ENCODE measurements at places on chromosomes 11 and 22.

DNA sequence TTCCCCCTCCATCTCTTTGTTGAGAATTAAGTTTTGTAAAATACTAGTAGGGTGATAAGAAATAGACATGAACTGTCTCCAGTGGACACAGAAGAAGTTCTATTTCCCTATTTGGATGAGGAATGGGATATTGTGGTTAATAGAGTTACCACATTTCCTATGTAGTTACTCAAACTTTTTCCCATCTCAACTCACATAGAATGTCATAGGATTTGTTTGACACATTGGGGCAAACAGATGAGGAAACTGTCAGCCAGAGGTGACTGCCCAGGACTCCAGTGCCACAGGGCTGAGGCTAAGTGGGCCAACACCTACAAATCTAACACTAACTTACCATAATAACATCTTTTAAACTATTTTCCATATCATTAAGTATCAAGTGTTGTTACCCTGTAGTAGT, 58.3 kb downstream of the CCDC83 start:
- no peak for DNase-seq

GRCh38 chr22:50298937-50299784, 8.3 kb downstream of the PLXNB2 start:
- no peak for DNase-seq

DNA sequence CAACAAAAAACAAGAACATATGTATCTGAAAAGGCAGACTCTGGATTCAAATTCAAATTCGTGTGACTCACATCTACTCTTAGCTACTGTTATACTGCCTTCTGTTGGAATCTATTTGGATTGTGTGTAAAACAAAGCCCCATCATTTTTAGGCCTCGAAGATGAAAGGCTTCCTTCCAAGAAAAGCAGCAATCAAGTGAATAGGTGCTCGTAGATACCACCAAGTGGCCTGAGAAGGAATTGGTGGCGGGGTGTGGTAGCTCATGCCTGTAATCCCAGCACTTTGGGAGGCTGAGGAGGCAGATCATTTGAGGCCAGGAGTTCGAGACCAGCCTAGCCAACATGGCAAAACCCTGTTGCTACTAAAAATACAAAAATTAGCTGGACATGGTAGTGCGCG, 4.2 kb downstream of the GRAMD1B start:
- DNase-seq: peak; percentile 35

- no peak for DNase-seq
Measured at GRCh38 chr11:15873501-15873900, 482.8 kb downstream of the SOX6 start.

- no peak for DNase-seq
Measured at GRCh38 chr11:58888579-58888978, 44.1 kb upstream of the GLYATL2 start.

GRCh38 chr11:64234647-64235379, 429 bp downstream of the VEGFB start:
- DNase-seq: peak; percentile 19

- DNase-seq: no peak
Measured at GRCh38 chr11:1997755-1998154, at the start of gene H19. Gene H19, minus strand, starts transcription at chr11:1997842.

- DNase-seq: peak; percentile 47
Measured at GRCh38 chr11:64890522-64890939, 12.1 kb upstream of the EHD1 start.

DNA sequence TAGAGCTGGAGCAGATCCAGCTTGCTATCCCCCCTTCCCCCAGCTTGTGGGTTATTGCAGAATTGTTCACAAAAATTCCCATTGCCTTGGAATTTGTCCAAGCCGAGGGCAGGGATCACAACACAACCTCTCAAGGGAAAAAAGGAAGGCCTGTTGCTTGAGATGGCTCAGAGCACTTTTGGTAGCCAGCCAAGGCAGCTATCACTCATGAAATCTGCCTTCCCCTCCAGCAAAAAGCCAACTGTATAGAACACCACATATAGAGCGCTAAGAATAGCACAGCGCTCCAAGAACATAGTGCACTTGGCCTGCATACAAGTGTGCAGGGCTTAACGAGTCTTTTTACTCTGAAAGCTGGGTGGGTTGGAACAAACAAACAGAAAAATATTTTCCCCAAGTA, 46.2 kb downstream of the FAM83F start:
- DNase-seq: no peak

DNA sequence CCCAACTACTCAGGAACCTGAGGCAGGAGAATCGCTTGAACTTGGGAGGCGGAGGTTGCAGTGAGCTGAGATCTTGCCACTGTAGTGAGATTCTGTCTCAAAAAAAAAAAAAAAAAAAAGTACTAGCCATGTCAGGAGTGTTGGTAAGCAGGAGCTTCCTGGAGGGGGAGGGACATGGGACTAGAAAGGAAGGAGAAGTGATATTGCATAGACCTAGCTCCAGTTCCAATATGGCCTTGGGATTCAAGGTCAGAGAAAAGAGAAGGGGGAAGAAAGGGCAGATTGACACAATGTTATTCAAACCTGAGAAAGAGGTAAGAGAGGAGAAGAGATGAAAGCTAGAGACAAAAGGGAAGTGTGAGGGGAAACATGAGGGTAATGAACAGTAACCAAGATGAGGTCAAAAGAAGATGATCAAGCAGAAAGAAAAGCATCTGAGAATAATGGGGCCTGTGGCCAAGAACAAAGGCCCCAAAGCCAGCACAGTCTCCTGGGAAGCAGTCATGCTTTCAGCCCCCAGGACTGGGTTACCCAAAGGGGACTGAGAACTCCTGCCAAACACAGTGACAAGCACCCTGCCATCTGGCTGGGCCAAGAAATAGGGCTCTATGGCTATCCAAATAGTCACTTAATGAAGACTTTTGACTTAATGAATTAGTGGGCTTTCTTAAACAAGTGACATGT, 51.7 kb upstream of the FTH1 start:
- DNase-seq: no peak

DNA sequence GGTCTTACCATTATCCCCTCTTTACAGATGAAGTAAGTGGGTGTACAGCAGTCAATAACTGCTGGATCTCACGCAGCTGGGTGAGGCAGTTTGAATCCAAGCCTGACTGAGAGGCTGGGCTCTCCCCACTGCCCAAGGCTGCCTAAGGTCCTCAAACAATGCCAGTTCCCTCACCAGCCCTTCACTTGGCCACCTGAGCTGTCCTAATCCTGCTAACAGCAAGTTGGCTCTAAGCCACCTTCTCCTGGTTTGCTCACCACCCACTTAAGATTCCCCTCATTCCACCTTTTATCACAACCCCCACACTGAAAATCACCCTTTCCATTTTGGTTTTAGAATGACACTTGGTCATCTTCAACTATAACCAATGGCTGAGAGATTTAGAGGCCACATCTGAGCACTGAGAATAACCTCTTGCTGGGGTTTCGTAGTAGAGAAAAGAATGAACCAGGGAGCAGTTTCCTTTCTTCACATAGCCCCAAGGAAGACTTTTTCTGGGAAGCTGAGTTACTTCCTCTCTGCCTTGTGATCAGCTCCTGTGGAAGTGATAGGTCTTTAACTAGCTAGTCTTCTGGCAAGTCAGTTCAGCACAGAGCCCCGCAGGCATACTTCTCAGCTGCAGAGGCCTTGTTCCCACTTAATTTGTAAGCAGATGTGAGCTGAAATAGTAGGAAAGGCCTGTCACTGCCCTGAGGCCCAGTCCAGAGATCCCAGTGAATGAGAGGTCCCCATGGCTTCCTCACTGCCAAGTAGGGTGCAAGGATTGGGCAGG, 57.8 kb upstream of the TTC12 start:
- DNase-seq: no peak

DNA sequence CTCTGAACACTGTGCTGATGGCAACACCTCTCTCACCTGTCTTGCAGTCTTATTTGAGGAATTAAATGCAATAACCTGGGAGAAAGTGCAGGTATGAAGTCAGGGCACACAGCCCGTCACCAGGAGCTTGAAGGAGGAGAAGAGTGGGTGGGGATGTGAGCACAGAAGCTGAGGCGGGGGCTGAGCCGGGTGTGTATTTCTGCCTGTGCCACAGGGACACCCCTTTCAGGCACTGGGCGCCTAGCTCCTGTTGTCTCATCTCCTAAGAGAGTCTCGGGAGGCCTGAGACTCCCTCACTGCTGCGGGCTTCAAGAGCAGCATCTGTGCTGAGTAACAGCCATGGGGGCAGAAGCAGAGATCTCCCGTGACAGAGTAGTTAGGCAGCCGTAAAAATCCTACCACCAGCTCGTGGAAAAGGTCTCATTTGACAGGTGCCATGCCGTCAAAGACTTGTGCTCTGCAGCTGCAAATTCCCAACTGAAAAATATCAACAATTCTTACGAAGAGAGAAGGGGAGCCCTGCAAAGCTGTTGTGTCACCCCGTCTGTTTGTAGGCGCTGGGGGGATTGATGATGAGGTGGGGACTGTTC, 26.8 kb downstream of the PARVB start:
- DNase-seq: peak; percentile 24

DNA sequence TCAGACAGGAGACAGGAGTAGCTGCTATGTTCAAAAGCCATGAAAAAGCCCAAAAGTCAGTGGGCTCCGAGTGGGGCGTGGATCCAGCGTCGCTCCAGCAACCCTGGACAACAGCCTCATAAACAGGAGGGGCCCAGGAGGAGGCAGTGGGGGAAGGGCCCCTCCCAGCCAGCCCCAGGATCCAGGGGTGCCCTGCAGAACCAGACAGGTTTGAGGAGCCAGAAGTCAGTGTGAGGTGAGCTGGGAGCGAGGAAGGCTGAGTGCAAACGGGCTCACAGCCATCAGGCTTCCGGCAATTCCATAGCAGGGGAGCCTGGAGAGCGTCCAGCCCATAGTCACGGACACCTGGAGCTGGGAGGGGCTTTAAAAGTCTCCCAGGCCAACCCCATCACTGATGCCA, 217.7 kb downstream of the MN1 start:
- DNase-seq: no peak

GRCh38 chr11:5252192-5252918, 2.2 kb downstream of the HBG2 start:
- DNase-seq: no peak

DNA sequence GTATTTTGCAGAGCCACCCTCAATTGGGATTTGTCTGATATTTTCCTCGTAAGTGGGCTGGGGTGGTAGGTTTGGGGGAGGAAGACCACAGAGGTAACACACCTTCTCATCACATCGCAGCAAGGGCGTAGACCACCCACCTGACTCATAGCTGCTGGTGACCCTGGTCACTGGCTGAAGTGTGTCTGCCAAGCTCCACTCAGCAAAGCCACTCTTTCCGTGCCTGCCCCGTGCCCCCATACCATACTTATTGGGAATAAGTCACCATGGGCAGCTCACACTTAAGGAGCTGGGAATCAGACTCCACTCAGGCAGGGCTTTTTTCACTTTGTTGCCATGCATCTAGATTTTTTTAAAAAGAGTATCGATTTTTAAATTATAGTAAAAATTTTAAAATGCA, 111.6 kb downstream of the PHF21B start:
- DNase-seq: no peak

DNA sequence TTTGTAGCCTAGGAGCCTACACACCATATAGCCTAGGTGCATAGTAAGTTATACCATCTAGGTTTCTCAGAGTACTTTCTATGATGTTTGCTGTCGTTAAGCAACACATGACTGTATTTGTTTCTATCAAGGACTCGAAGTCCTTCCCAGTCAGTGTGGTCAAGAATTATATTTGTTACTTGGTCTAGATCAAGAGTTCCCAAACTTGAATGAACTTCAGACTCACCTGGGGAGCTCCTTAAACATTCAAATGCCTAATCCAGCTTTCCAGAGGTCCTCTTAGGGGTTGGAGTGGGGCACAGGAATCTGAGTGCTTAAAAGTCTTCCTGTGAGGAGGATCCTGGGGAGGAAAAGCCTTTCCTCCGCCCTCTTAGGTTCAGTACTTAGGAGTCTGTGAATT, 41.5 kb upstream of the PAMR1 start:
- DNase-seq: no peak

DNA sequence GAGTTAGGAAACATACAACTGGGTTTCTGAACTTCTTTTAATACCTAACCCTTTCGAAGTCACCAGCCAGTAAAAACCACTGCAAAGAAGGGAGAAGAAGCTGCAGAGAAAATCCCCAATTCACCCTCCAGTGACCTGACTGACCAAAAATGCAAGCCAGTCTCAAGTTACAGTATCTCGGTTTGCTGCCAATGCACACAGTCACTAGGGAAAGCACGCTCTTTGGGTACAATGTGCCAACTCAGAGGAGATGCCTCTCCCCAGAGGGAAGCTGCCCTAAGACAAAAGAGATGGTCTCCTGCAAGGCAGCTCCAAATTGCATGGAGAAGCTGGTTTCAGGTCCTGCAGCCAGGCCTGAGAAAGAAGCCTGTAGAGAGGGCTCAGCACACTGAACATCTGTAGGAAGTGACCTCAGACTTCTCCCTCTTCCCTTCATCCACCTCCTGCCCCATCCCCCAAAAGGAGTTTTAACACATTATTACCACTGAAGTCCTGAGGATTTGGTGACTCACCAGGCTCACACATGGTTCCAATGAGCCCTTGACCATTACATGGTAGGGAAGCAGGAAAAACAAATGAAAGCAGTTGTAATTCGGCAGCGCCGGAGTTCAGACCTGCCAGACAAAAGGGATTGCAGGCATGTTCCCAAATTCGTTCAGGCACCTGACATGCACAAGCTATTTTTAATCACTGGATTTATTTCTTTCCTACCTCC, 90.1 kb downstream of the ETS1 start:
- no peak for DNase-seq

- DNase-seq: peak; percentile 38
Measured at GRCh38 chr22:22076361-22076760, 93.8 kb upstream of the TOP3B start.

GRCh38 chr11:283405-284104, 5.3 kb downstream of the NLRP6 start:
- no peak for DNase-seq

DNA sequence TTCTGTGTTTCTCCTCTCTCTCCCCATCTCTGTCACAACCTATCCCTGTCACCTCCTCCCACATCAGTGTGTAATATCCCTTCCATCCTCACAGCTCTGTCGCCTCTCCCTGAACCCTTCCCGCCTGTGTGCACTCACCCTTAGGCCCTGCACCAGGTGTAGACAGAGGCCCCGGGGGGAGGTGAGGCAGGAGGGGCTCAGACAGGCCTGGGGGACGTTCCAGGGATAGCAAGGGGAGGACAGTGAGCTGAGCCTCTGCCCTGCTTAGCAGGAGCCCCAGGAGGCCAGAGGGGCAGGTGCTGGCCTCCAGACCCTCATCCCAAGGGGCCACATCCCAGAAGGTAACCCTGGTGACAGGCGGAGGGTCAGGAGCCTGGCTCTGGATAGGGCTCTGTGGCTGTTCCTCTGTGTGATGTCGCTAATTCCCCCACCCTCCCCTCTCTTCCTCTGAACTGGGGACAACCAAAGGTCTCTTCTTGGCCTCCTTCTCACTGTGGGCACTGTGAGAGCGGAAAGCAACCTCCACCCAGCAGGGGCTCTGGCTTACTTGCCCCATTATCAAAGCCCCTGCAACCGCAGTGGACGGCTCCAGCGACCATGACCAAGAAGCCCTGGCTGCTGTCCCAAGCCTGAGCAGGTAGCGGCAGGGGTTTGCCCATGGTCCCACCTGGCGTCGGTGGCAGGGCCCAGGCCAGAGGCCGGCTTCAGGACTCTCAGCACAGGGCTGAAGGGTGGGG, 35.7 kb downstream of the KCNJ4 start:
- DNase-seq: no peak

- no peak for DNase-seq
Measured at GRCh38 chr11:61112575-61112974, 10.3 kb downstream of the CD5 start.
